MG63 (cell line): ENCODE measurements at places on chromosomes 12 and 14.

DNA sequence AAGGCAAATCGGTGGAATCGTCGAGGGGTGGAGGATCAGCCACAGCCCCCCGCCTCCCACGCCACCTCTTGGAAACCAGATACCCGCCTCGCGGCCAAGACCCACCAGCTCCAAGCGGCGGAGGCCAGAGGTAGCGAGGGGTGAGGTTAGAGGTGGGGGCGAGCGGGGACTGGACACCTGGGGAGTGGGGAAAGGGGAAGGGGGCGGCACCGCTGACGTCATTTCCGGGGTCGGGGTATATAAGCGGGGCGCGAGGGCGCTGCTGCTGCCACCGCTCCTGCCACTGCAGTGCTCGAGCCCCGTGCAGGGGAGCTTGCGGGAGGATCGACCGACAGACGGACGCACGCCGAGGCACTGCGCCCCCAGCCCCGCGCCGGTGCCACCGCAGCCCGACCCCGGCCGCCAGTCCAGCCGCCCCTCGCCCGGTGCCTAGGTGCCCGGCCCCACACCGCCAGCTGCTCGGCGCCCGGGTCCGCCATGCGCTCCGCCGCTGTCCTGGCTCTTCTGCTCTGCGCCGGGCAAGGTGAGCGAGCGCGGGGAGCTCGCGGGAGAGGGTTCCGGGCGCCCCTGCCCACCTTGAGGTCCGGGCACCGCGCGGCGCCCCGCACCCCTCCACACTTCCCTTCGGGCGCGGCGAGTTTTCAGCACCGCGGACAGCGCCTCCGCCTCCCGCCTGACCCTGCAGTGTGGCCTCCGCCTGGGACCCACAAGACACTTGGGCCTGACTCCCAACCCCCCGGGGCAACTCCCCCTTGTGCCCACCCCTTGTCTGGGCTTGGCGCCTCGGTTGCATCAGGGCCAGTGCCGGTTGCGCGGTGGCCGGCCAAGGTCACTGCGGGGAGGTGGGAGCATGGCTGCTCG, at the start of gene CHGA:
Gene CHGA (plus strand): TSS at position 268 of the 861 bp plus-strand sequence. CDS start 210 bp downstream, at position 478.
- peak; percentile 15 for DNase-seq

DNA sequence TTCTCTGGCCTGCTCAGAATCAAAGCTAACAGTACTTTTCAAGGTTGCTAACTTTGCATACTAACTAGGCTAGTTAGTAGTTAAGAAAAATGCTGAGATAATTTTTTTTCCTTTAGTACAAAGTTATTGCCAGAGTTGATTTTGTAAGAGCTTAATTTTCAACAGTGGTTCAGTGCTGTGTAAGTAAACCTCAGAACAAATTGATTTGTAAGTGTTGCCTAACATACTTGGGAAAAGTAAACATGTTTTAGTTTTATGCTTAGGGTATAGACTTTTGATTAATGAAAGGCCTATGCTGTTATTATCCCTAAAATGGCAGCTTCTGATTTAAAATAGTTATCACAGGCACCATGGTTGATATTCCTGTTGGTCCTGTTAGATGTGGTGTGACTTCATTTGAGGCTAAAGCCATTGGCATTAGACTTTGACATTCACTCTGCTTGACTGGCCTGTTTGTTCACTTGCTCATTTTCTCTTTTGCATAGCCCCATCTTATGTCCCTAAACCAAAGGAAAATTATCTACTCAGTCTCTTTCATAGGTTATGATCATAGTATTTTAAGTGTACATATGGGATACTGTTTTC, 5.2 kb downstream of the CMAS start:
- no peak for DNase-seq

- DNase-seq: peak; percentile 65
Observed at GRCh38 chr14:50860478-50861086, 11.3 kb upstream of the ABHD12B start.

DNA sequence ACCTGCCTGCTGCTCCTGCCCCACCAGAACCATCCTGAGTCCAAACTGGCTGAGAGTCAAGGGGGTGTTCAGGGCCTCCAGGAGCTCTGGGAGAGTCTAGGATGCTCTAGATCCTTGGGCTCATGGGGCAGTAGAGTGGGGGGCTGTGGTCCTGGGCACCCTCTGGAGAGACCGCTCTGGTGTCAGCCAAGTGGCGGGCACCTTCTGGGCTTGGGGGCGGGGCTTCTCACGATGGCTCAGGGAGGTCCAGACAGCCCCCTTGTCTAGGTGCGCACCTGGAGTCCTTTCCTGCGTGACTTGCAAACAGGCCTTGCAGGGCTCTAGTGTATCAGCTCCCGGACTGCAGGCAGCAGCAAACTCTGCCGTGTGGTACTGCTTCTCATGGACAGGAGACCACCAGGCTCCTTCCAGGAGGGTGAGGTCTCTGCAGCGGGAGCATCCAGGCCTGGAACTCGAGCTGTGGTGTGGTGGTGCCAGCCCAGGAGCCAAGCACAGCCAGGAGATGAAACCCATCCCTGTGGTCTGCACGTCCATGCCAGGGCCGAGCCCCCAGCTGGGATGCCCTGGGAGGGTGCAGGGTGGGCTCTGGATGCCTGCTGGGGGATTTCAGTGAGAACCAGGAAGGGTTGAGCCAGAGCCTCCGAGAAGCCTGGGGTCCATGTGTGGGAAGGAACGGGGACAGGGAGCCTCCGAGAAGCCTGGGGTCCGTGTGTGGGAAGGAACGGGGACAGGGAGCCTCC, 15.0 kb downstream of the PACS2 start:
- DNase-seq: no peak

DNA sequence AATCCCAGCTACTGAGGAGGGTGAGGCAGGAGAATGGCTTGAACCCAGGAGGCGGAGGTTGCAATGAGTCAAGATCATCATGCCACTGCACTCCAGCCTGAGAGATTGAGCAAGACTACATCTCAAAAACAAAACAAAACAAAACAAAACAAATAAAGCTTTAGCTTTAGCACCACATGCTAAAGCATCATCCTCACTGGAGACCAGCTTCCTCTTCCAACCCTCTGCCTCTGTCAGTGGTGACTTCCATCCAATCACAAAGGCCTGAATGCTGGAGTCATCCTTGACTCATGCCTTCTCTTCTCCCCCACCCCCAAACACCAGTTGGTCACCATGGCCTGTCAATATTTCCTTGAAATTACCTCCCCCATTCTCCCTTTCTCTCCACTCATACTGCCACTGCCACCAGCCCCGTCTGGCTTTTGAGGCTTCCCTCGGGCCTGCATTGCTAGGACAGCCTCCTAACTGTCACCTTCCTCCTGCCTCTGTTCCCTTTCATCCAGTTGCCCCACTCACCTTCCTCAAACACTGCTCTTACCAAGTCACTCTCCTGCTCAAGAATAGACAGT, 1.4 kb downstream of the ZNF385A start:
- DNase-seq: peak; percentile 84

DNA sequence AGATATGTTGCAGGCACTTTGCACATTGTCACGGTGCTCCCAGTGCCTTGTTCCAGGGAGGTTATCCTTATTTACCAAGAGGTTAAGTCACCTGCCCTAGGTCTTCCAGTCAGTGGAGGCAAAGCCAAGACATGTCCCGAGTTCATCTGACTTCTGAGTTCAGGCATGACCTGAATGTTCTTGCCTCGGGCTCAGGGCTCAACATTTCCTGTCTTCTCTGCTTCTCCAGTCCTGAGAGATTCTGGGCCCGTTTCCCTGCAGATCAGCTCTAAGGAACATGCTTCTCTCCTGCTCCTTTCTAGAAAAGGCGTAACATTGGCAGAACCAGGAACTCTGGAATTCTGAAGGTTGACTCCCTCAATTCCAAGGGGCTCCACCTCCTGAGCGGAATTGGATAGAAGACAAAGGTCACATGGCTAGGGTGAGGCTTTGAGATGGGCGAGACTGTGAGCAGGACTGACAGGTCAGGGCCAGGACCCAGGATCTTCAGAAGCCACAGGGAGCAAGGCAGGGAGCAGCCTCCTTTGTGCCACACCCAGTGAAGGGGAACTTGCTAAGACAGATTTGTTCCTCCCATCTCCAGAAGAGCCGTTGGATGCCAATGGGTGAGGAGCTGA, 19.9 kb downstream of the BDKRB2 start:
- DNase-seq: no peak

DNA sequence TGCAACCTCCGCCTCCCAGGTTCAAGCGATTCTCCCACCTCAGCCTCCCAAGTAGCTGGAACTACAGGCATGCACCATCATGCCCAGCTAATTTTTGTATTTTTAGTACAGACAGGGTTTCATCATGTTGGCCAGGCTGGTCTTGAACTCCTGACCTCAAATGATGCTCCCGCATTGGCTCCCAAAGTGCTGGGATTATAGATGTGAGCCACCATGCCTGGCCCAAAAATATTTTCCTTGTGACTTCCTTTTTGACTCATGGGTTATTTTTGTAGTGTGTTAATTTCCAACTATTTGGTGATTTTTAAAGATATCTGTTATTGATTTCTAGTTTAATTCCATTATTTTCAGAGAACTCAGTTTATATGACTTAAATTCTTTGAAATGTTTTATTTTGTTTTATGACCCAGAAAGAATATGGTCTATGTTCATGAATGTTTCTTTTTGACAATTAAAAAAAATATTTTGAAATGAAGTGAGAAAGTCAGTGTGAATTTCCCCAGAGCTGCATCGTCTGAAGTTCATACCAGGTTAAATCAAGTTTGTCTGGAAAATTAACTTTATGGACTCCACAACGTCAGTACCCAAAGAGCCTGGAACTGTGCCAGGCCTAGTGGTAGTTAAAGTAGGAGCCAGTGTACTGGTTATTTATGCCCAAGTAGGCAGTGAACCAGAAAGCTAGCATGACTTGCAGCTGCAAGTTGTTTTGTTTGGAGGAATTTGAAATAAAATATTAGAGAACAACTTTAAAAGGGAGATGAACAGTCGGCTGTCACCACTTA, 2.8 kb upstream of the CDKL1 start:
- DNase-seq: peak; percentile 73

DNA sequence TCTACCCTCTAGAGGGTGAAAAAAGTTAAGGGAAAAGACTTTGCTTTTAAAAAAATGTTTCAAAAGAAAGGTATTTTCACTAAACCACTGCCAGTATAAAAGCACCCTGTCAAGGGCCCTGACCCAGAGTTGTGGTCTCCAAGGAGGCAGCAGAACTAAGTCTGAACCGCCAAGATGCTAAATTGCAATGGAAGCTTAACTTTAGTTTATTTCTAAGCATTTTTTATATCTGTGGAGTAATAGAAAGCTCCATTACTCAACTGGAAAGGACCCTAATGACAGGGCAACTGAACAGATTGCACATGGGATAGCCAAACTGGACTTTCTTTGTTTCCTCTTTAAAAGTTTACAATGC, 379.8 kb downstream of the NAV3 start:
- no peak for DNase-seq

GRCh38 chr12:103686026-103686425, 99.0 kb downstream of the STAB2 start:
- DNase-seq: no peak

DNA sequence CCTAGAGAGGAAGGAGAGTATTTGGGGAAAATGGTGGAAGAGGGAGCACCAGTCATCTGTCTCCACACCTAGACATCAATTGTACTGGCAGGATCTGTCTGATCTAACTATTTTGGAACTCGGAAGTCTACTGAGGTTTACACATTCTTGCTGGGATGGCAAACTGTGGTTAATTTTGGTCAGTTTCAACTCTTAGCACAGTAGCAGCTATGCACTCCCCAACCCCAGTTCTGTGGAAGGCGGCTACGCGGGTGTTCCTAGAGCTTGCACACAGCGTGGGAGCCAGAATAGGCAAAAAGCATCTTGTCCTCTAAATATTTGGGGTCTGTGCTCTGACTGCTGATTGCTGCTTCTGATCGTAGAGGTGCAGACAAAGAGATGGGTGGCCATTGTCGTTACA, 33.8 kb downstream of the TECPR2 start:
- no peak for DNase-seq

DNA sequence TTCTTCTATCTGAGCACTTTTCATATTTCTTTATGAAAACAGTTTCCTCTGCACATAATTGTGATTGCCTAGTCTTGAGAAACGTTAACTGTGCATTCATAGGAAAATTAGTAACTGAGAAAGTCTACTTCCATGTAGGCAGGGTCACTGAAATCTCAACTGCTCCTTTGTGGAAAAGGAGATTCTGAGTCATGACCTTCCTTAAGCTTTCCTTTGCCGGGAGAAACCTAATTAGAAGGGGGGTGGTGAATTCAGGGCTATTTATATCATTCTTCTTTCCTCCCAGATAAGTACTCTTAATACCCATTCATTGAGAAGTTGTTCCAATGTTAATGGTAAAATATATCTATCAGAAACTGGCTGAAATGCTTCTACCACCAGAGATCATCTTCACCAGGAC, 751.0 kb upstream of the TMEM132C start:
- DNase-seq: no peak

DNA sequence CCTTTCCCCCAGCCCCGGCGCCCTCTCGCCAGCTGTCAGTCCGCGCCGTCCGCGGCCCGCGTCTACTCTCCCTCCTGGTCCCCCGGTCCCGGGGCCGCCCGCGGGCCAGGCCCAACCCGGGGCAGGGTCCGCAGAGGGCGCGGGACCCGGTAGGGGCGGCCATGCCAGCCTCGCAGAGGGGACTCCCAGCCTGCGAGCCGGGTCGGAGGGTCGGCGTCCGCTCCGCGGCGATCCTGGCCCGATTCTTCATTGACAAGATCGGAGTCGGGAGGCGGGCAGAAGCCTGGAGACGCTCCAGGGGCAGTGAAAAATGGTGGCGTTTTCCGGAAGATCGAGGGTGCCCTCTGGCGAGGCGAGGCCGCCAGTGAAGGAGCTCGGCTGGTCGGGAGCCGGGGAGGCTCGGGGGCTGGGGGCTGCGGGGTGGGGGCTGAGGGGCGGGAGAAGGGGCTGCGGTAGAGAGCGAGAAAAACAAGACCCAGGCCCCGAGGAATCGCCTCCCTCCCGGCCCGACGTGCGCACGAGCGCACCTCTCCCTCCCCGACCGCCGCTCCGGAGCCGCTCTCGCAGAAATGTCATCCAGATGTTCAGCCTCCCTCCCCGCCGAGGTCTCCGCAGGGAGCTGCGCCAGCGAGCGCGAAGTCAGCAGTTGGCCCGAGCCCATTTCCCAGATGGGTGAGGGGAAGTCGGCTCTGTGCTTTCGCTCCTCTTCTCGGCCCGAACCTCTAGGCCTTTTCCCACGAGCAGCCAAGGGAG, 647 bp upstream of the TGFB3 start:
- DNase-seq: peak; percentile 66

DNA sequence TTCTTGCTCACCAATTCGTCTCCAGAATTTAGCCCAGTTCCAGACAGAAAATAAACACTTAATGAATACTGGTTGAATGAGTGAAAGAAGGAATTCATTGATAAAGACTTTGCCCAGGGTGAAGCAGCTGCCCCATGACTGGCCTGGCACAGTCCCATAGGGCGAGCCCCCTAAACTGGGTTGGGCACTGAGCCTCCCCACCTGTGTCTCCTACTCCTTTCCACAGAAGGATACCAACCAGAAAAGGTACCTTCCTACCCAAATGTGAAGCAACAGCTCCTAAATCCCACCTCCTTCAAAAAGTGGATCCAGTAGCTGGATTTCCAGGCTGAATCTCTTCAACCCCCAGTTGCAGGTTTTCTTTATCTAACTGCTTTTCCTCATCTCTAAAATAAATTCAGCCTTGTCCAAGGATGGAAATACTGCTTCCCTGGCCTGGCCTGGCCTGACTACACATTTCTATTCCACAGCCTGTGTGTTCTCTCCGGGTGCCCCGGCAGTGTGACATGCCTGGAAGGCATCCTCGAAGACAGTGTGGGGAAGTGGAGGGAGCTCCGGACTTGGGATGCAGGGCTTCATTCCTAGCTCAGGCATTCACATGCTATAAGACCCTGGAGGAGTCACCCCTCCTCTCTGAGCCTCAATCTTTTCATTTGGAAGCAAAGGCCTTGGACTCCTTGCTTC, 7.6 kb downstream of the KRT3 start:
- no peak for DNase-seq

- no peak for DNase-seq
Observed at GRCh38 chr12:112971248-112971647, 7.1 kb upstream of the OAS2 start.
